ENCODE measurements at places on chromosomes 7 and 10.

GRCh38 chr7:139647085-139647484 is 123.6 kb downstream of the CLEC2L start:
- DNase-seq: no peak

- DNase-seq: peak; percentile 75
Measured at GRCh38 chr10:102815790-102816549, 21.2 kb downstream of the CYP17A1 start.

GRCh38 chr10:19892270-19892669 is 76.0 kb downstream of the PLXDC2 start:
- no peak for DNase-seq

- peak; percentile 88 for DNase-seq
Measured at GRCh38 chr7:23246555-23246954, at the start of gene GPNMB. GPNMB (plus strand) TSS chr7:23246775; CDS start chr7:23246858, 83 bp downstream.

DNA sequence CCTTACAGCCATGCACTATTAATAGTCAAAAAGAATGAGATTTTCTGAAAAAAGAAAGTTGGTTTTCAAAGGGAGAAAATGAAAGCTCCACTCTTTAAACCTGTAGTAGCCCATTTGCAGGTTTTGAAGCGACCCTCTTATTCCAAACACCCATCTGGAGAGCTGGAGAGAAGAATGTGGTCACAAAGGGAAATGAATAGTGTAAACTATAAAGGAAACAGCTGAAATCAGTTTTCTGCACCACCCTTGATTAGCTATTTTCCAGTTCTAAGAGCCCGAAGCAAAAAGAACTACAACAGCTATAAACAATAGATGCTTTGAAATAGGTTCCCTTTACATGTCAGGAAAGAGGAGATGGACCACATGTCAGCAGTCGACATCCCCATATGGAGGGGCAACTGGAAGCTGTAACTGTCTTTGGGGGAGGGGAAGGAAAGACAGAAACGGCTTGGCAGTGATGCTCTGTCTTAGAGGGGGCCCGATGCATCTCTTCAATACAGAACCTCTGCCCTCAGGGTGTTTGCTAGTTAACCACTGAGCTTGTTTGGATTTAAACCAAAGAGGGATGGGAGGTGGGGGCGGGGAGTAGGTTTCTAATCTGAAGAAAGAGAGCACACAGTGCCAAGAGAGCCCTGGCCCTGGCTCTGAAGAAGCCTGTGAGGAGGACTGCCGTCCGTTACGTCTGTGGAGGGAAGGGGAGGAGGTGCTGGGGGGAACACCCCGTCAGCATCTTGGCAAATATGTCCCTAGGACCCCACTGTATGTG is 55.3 kb downstream of the CPVL start:
- peak; percentile 13 for DNase-seq

DNA sequence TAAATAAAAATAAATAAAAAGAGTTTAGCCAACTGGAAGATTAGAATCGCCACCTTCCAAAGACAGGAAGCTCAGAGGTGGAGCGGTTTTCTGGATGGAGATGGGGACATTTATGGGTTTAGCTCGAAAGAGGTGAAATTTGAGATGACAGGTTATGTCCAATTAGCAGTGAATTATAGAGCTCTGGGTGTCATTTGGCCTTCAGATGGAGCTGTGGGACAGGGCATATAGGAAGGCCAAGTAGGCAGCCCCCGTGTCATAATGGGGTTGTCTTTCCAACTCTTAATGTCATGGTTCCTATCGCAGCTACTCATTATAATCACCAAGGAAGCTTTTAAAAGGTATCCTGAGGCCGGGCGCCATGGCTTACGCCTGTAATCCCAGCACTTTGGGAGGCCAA is 21.0 kb upstream of the EEPD1 start:
- DNase-seq: no peak

DNA sequence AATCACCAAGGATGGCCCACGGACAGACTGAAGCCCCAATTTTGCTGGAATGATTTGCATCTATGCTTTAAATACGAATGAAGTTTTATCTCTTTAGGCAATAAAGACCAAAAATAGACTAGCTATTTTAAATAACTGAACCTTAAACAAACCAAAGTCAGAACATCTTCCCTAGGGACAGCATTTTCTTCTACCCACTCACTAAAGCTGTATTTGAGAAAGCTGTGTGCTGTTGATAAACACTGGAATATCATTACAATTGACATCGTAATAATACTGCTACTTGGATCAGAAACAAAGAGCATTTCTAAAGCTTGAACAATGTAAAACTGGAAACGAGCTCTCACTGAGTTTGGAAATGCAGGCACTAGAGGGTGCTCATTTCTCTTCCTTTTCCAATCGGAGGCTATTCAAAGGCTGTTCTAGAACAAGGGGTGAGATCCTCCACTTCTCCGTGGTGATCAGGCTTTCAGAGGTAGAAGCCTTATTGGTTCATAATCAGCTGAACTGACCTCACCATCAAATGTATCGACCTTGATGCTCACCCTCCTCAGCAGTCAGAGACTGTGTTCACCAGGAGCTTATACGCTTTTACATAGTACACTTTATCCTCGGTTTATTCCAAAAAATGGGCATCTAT is 225.3 kb upstream of the PRSS1 start:
- no peak for DNase-seq

GRCh38 chr7:15749631-15750030 is 63.1 kb upstream of the MEOX2 start:
- DNase-seq: no peak
